ENCODE measurements at places on chromosomes 1 and 21. TPM values are rescaled to one million over a fixed set of nuclear protein-coding genes. Genes with fewer than 3 reads are reported as not detected.
A peak's percentile ranks its signal among the peaks of the same experiment; 100 is the strongest.

The PCSK9 gene
- 4.6 TPM for polyA plus RNA-seq

The PADI1 gene
- polyA plus RNA-seq = 0.39 TPM

GRCh38 chr1:47491341-47491753 lies 53.5 kb downstream of the FOXD2 start:
- peak; percentile 25 for DNase-seq

The TMPRSS3 gene
- 0.17 TPM for polyA plus RNA-seq

DNA sequence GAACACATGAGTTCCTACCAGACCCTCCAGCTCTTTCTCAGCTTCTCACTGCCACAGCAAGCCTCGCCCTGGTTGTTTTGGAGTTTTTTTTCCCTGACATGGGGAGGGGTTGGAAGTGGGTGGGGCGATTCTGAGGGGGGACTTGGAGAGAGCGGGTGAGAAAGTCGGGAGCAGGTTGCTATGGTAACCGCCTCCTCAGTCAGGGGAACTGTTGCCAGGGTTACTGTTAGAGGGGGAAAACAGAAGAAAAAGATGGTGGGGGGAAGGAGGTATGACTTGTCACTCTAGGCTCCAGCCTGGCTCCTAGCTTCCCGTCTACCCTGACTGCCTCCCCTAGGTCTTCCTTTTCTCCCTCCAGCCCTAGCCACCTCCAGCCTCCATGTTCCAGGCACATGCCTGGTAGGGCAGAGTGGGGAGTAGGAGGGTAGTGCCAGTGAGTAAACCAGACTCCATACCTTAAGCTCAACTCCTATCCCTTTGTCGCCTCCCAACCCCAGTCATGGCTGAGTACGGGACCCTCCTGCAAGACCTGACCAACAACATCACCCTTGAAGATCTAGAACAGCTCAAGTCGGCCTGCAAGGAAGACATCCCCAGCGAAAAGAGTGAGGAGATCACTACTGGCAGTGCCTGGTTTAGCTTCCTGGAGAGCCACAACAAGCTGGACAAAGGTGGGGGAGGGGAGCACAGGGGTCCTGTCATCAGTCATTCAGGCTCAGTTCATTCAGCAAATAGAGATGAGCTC lies 6.0 kb downstream of the PEA15 start:
- no peak for DNase-seq

- no peak for DNase-seq
Observed at GRCh38 chr1:161781995-161782394, 15.9 kb downstream of the ATF6 start.

The DOP1B gene
- 6.2 TPM for polyA plus RNA-seq

DNA sequence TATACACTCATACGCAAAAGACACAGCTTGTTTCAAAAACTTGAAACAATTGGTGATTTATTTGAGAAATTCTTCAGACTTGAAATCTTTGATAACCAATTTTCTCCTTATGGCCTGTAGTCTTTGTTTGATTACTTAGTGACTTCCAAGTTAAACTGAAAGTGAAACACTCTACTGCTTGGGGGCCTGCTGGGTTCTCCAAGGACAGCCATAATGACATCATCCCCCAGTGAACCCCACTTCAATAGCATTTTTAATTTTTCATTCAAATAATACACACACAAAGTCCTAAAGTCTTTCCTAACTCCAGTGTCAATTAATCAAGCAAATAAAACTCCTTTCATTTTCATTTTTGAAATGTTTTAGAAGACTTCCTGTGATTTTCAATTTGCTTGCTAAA lies 59.2 kb downstream of the KRTAP19-8 start:
- DNase-seq = no peak

The RBM11 gene
- not detected for polyA plus RNA-seq

GRCh38 chr1:47918257-47918867 lies 78.8 kb downstream of the TRABD2B start:
- no peak for DNase-seq

DNA sequence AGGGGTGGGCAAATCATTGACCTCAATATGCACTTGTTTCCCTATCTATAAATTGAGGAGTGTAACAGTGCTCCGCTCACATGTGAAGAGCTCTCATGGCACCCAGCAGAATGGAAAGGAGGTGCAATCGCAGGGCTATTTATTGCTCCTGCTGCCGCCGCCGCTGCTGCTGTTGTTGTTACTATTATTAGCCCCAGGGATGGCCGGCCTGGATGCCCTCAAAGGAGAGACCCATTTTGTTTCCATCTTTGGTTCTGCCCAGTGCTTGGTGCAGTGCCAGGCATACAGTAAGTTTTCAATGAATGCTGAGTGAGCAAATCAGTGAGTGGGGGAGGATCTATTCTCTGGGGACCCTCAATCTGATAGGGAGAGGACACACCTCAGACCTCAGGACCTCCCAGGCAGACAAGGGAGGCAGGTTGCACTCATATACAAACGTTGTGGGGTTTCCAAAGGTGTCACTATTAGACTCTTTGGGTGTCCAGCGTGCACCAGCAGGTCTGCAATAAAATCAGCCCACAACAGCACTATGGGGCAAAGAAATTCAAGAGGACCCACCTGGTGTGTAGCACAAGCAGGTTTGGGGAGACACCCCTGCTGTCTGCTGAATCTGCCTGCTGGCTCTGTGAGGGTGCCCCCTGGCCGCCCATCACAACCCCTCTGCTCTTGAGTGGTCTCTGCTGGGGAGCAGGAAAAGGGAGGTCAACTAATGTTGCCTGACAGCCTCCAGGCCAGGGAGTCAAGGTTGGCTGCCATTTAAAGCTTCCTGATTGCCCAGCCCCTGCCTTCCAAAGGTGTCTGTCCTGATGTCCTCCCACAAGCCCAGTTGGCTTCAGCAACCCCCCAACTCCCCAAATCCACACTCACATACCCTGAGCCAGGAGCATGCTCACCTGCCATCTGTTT lies 136.3 kb downstream of the ACTL8 start:
- no peak for DNase-seq

DNA sequence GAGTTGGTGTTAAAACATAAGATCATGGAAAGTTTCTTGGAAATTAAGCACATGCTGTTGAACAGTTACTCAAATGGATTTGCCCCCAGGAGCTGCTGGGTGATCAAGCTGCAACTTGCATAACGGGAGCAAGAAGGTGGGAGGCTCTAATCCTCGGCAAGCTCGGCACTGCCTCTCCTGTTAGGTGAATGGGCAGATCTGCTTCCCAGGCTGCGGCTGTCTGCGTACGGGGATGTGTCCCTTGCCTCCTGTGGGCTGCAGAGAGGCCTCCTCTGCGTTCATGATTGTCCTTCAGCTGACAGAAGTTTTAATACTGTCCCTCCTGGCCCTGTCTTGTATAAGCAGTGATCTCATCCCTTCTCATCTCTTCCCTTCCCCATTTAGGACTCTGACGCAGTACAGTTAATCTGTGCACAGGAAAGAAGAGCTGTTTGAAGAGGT lies 36.7 kb downstream of the ATP1A1 start:
- DNase-seq = no peak

GRCh38 chr1:230073371-230074035 lies 6.5 kb downstream of the GALNT2 start:
- no peak for DNase-seq

- DNase-seq = peak; percentile 37
Observed at GRCh38 chr1:1165485-1165884, 8.2 kb upstream of the TTLL10 start.

DNA sequence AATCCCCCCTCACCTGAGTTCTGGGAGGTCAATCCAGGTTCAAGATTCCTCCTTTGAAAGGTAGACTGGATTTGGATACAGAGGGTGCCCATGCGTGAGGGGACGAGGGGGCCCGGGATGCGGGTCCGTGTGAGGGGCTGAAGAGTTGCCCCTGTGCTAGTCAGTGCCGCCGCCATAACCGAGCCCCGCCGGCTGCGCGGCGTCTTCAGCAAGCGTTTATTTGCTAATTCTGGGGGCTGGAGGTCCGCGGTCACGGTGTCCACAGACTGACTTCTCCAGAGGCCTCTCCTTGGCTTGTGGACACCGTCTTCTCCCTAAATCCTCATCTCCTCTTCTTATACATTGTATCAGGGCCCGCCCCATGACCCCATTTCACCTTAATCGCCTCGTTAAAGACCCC lies 20.9 kb upstream of the SAMD11 start:
- no peak for DNase-seq
